Right renal pelvis (tissue), 4 donors: ENCODE measurements at places on chromosomes 5 and 9.

DNA sequence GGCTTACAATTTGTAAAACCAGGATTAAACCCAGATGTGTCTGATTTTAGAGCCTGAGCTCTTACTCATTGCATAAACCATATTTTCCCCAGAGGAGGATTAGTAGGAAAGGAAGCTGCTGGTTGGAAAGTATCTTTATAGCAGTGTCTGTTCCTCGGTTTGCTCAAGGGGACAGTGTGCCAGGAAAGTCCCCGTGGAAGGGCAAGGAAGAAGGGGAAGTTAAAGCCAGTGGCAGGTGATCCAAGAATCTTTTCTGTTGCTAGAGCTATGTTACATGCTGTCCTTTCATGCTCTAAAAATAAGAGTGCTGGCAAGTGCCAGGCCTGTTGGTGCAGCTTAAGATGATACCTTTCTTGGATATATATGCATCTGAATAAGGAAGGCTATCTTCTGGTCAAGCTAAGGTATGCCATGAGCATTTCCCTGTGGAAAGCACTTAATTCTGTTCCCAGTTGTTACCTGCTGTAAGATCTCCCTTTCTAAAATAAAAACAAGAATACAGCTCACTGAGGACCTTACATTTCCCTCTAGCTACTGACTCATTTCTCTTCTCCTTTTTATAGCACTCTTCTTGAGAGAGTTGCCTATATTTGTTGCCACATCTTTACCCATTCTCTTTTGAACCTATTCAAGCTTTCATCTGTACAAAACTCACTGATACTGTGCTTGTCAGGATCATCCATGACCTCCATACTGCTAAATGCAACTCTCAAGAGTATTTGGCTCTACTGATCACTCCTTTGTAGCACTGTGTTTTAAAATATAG is 8.0 kb downstream of the PDCD1LG2 start:
- no peak for DNase-seq

GRCh38 chr5:125411071-125411743 is 664.8 kb upstream of the ZNF608 start:
- peak; percentile 35 for DNase-seq

DNA sequence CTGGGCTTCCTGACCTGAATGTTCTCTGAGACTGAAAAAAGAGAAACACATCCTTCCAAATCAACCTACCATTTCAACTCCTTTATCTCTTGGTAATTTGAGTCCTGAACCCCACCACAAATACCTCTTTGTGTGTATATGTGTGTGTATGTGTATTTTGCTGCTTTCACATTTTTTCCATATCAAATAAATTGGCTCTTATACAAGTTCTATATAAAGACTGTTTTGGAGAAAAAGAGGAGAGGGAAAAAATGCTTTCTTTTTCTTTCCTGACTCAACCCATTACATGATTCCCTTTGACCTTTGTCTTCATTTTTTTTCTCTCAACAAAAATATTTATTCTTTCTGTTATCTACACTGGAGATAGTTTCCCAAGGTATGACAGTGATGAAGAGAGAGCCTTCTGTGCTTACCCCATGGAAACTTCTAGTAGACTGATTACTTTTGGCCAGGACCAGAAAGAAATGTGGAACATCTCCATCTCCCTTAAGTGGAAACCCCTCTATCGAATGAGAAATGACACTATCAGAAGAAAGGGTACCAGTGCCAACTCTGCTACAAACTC is 85.3 kb downstream of the PAPPA start:
- no peak for DNase-seq

DNA sequence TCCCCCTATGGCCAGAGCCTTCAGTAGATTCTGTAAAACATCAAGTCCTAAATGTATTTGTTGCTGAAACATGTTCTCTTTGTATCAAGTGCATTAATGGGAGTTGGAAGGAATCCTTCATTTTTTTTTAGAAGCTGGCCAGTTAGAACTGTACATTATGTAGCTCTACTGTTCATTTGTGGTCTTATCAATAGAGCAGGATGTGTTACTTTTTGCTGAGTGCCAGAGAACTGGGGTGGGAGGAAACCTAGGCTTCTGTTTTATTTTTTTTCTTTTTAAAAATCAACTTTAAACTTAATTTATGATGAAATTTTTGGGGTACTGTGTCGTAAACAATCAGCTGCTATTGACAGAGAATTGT is 5.1 kb downstream of the PIP5K1B start:
- DNase-seq = no peak

- no peak for DNase-seq
These were observed 471.3 kb upstream of the KLF4 start for GRCh38 chr9:107960916-107961315.

- no peak for DNase-seq
These were observed 2.5 kb downstream of the PTGES2 start for GRCh38 chr9:128124873-128125579.

- no peak for DNase-seq
These were observed 11.7 kb downstream of the MTREX start for GRCh38 chr5:55319491-55319890.

DNA sequence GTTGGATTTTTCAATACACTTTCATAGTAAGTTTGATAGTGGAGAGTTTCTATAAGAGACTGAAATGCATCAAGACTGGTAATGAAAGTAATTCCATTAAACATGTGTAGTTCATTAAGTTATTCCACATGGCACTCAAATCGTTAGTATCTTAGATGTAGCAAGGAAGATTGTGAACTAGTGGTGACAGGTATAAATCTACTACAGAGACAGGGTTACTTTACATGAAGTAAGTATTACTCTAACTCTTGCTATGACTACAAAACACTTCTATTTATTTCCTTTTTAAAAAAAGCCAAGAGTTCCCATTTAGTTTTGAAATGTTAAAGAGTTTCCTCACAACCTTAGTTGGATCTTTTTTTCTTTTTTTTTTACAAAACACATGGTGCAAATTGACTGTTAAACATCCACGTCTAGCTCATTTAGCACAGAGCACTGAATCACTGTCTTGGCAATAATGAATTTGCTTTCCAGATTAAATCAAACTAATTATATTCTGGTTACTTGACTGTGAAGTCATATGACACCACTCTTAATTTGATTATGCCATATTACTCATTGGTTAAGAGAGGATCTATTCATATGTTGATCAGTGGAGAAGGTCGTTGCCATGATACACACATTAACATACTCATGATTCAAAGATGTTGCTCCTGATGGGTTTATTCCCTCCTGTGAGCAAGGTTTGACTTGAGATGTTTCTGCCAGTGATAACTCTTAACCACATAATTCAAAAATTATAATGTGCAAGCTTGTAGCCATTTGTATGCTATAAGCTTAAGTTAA is 644.8 kb downstream of the EFNA5 start:
- no peak for DNase-seq

GRCh38 chr9:38033941-38034340 is 35.1 kb downstream of the SHB start:
- DNase-seq = no peak

GRCh38 chr5:64873441-64873840 is 104.7 kb downstream of the CWC27 start:
- no peak for DNase-seq

DNA sequence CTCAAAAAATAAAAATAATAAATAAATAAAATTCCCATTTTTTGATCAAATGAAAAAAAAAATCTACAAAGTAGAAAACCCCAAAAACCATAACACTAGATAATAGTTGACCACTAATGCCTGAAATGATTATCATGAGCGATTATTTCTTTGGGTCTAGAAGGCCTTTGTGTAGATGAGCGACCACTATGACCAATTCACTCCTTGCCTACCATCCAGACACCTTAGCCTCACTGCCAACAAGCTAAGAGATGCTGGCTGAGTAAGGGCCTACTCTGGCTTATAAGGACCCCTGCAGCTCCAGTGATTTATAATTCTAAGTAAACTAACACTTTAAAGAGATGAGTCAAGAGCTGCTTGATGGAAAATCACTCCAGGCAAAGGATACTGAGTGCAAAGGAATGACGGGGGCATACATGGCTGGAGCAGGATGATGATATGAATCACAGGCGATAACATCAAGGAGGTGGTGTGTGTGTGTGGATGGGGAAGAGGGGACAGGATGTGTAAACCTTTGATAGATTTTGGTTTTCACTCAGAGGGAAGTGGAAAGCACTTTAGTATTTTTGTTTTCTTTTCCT is 4.8 kb upstream of the F2RL1 start:
- DNase-seq = no peak

DNA sequence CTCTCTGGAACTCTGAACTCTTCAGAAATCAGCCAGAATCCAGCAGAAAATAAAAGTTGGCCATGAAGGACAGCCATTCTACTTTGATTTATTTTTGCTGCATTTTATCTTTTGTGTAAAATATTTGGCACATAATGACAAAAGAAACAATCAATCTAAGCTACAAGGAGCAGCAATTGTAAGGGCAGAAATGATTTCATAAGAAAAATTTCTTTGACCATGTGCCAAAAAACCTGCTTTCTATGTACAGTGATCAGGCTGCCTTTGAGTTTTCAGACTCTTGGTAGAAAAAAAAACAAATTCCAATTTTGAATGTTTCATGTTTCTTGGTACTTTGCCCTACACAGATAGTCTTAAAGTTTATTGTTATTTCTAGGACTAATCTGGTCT is 69.8 kb upstream of the SLC1A3 start:
- no peak for DNase-seq

DNA sequence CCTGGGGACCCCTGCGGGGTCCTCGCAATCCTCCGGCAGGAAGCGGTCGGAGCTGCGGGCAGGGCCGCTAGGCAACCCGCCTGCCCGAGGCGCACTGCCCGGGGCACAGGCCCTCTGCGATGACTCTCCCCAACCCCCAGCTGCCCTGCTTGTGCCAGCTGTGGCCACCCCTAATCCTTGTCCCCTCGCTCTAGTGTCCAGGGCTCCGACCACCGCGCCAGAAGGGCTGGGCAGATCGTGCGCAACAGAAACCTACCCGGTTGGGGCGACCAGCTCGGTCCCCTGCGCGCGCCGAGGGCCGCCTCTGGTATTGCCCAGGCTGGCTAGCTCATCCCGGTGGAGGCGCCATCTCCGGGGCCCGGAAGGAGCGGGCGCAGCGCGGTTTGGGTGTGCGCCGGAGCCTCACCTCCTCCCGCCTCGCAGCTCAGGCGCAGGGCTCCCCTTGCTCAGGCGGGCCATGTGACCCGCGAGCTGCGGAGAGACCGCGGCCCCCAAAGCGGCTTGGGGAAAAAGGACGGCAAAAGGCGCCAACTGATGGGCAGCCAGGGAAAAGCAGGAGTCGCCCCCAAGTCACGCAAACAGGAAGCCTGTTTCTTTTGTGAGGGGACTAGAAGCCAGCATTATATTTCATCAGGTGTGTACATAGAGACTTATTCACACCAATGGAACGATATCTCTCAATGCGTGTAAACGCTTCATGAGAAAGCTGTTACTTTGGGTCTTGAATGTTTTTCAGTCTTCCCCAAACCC is 46.8 kb upstream of the RNF20 start:
- DNase-seq = peak; percentile 58

- DNase-seq = no peak
These were observed 23.4 kb upstream of the SLC24A2 start for GRCh38 chr9:19812194-19812593.

GRCh38 chr5:97998941-97999340 is 774.5 kb upstream of the RGMB start:
- DNase-seq = no peak

DNA sequence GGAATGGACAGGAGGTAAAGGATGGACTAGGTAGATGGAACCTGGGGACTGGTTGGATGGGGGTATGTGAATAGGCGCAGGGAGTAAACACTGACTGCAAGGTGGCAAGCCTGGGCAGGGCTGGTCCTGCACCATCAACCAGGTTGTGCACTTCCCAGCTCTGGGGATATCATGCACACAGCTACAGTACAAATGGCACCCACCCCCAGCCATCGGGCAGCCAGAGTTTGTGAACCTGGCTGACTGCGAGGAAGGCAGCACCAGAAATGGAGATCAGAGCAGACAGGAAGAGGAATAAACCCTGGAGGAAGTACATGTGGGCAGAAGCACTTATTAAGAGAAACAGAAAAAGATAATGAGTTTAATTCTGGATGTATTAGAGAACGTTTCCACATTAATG is 229.1 kb downstream of the ESM1 start:
- no peak for DNase-seq

DNA sequence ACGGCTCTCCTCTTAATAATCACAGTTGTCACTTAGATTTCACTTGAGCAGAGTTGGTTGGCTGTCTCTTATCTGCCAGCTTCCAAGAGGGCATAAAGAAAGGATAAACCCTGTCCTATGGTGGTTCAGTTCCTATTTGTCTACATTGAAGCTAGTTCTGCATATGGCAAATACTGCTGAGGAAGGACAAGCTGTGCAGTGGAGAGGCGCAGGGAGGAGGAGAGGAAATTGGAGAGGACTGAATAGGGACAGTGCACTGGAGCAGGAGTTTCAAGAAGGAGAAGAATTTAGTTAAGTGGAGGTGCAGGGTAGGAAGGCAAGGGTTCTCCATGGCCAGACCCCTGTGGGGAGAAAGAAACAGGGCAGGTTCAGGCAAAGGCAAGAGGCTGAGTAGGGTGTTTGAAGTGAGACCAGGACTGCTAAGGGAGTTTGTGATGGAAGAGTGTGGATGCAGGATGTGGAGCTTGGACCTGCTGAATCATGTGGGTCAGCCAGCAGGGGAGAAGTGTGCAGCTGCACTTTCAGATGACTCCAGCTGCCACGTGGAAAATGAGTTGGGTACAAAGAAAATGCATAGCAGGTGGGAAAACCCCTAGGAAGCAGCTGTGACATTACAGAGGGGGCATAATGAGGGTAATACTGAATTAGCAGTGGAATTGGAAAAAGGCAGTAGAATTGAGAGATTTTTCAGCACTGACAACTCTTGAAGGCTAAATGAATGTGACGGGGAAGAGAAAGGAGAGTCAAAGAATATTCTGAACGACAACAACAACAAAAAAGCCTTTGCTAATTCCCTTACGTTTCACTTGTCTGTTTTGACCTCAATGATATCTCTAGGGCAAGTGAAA is 66.8 kb downstream of the MAMDC2 start:
- no peak for DNase-seq

DNA sequence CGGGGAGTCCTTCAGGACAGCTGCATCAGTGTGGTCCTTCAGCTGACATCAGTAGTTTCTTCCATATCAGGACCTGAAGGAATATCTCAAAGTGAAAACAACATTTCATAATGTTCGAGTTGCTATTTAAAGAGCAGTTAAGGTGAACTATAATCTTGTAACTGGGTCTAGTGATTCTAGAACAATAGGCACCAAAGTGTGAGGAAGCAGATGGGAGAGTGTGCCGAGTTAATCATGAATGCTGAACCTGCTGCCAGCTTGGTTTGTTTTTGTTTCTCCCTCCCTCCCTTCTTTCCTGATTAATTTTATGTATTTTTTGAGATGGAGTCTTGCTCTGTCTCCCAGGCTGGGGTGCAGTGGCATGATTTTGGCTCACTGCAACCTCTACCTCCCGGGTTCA is 3.6 kb upstream of the PTGR1 start:
- DNase-seq = no peak

- no peak for DNase-seq
These were observed 148.7 kb upstream of the SLC1A3 start for GRCh38 chr5:36457511-36458270.

DNA sequence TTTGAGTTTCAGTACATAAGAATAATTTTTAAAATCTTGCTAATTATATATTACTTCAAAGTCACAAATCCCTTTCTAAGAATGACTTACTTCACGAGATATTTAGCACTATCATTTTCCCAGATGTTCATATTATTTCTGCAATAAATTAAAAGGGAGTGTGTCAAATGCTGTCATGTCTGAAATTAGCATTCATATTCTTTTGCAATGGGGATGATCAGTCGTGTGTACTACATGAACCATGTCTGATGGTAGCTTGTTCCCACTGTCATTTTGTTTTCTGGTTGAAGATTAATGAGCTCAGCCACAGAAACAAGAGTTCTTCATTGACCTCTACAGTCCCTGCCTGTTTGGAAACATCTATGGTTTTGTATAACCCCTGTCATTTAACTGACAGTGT is 30.1 kb downstream of the OTULINL start:
- no peak for DNase-seq

GRCh38 chr5:133111299-133111698 is 59.5 kb downstream of the HSPA4 start:
- peak; percentile 85 for DNase-seq
